ENCODE measurements at places on chromosomes 1 and 21. TPM values are rescaled to one million over a fixed set of nuclear protein-coding genes. Genes with fewer than 3 reads are reported as not detected.
A peak's percentile ranks its signal among the peaks of the same experiment; 100 is the strongest.

- DNase-seq = no peak
These were observed 147.3 kb downstream of the HS2ST1 start for GRCh38 chr1:87061742-87062156.

The NBPF19 gene
- total RNA-seq = 13.2 TPM

GRCh38 chr1:25003457-25004190, 73.5 kb upstream of the RUNX3 start:
- no peak for DNase-seq

GRCh38 chr1:152928671-152929070, 18.3 kb upstream of the SPRR5 start:
- DNase-seq = no peak

The HEYL gene
- 1.9 TPM for total RNA-seq

The AVPR1B gene
- not detected for total RNA-seq

DNA sequence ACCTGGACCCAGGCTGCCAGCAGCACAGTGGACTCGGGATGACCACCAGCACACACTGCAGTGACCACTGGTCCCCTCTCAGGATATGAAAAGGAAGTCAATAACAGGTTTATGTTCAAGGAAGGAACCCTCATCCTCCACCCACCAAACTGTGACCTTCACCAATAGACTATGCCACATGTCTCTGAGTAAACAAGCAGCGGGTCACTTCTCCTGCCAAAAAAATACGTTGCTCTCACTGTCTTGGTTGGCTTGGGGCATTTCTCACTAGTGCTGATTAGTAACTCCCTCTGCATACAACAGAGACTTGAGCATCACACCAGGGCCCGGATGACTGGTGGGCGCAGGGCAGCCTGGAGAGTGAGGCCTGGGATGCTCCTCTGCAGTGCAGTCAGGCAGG, 25.9 kb downstream of the PARP1 start:
- DNase-seq = no peak

The IGSF21 gene
- 0.81 TPM for total RNA-seq

DNA sequence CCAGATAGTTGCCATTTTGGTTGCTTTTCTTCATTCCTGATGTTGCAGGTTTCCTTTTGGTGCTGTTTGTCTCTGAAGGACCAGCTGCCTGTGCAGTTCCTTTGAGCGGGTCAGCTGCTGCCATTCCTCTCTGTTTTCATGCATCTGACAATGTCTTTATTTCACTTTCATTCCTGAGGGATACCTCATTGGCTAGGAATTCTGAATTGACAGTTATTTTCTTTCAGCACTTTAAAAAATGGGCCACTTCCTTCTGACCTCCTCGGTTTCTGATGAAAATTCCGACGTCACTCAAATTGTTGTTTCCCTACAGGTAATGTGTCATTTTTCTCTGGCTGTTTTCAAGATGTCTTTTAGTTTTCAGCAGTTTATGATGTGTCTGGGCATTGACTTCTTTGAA, 24.8 kb downstream of the CCSAP start:
- DNase-seq = no peak

The TLR5 gene
- 1.1 TPM for total RNA-seq

The PTPN22 gene
- 0.38 TPM for total RNA-seq

DNA sequence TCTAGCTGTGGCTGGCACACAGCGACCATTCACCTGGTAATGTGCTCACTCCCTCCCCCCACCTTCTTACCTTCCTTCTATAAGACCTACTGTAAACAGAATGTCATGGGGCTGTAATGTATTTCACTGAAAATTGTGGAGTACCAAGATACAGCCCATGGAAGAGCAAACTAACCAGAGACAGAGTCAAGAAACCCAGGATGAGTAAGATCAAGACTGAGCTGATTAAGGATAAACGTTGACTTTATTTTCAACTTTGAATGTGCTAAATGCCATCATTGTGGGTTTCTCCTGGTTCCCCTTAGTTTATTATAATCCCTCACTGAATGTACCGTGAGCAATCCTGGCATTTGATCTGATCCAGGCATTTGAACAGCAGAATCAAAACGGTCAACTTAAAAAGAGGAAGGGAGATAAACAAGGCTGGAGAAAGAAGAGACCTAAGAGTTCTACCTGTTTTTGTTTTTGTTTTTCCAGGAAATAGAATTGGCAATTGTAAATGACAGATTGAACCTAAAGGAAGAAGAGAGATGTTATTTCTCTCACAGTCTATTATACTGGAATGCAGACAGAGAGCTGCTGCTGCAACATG, 16.1 kb upstream of the ATP1B1 start:
- no peak for DNase-seq

DNA sequence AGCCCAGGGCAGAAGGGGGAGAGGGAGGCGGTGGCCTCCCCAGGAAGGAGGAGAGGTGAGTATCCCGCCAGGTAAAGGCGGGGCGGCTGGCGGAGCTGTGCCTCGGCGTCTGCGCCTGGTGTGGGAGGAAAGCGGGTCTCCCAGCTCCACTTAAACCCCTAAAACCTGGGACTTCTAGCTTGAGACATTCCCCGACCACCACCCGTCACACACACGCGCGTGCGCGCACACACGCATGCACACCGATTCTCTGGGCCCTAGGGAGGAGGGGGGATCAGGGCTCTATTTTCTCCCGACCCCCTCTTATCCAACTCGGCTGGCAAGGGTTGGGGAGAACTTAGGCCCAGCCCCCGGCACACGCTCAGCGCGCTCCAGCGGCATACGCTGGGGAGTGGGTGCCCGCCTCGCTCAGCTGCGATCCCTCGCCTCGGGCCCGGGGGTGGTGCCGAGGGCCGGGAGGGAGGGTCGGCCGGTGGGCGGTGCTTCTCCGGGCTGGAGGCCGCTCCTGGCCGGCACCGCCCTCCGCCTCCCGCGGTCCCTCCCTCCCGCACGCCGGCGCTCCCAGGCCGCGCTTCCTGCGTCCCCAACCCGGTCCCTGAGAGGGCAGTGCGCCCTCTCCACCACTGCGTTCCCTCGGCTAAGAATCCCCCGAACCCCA, at the start of gene TMEM51:
Gene TMEM51 (plus strand): TSS at position 564 of the 658 bp plus-strand sequence. CDS start 61,341 bp downstream, outside the sequence.
- DNase-seq = peak; percentile 58

DNA sequence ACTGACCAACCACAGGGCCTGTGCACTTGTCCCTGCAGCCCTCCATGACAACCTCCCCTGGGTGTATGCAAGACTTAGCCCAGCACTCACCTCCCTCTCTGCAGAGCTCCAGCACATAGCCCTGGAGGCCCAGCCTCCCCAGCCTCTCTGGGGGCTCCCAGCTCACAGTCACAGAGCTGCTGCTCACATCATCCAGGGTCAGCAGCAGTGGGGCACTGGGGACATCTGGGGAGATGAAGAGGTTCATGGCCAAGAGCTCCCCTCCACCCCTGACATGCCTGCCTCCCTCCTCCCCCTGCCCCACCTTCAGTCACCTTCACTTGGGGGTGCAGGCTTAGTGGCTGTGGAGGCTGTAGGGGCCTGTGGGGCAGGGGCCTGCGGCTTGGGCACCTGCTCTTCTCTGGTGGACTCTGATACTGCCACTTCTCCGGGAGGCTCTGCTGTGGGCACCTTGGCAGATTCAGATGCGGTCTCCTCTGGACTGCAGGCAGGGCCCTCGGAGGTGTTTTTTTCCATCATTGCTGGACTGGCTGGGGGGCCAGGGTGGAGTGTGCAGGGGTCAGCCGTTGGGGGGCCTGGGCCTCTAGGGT, at the start of gene MYBPH:
Gene MYBPH (minus strand): TSS at position 590 of the 590 bp plus-strand sequence. CDS start 71 bp downstream, at position 519.
- no peak for DNase-seq

The FAM131C gene
- total RNA-seq = not detected

DNA sequence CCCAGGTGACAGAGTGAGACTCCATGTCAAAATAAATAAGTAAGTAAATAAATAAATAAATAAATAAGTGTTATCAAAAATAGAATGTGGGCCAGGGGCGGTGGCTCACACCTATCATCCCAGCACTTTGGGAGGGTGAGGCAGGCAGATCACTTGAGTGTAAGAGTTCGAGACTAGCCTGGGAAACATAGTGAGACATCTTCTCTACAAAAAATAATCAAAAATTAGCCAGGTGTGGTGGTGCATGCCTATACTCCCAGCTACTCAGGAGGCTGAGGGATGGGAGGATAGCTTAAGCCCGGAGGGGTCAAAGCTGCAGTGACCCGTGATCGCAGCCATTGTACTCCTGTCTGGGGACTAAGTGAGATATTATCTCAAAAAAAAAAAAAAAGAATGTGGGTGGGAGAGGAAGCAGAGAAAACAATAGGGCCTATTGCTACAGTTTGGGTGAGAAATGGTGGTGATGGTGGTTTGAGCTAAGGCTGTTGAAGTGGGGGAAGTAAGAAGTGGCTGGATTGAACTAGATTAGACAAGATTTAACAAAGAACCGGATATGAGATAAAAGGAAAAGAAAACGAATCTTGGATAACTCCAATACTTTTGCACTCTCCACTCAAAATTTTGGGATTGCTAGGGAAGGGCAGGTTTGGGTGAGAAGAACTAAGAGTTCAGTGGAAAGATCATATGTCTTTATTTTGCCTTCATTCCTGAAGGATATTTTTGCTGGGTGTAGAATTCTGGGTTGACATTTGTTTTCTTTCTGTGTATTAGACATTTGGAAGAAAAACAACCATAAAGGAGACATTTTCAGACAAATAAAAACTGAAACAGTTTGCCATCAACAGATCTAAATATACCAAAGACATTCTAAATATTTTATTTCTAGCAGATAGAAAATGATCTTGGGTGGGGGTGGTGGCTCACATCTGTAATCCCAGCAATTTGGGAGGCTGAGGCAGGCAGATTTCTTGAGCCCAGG, 57.1 kb upstream of the SPOCD1 start:
- no peak for DNase-seq
